ENCODE measurements at places on chromosomes 13 and 19. TPM values are rescaled to one million over a fixed set of nuclear protein-coding genes. Genes with fewer than 3 reads are reported as not detected.

Gene ARID3A
- total RNA-seq, result 6.0 TPM

Gene DLL3
- 0.06 TPM for total RNA-seq

Gene SYNGR4
- not detected for total RNA-seq

Gene METTL21C
- not detected for total RNA-seq

Gene NPAS1
- 0.13 TPM for total RNA-seq

Gene TMPRSS9
- not detected for total RNA-seq

Gene CEACAM3
- total RNA-seq, result not detected

Gene TMEM190
- total RNA-seq, result not detected

Gene ZNF492
- 0.53 TPM for total RNA-seq
